Hepatic stellate cell (primary cell): ENCODE measurements at places on chromosomes 1 and 21.

GRCh38 chr1:22886211-22886610, 86.5 kb downstream of the LACTBL1 start:
- peak; percentile 73 for DNase-seq

- peak; percentile 11 for DNase-seq
Observed at GRCh38 chr21:16279731-16280581, 550.2 kb downstream of the USP25 start.

DNA sequence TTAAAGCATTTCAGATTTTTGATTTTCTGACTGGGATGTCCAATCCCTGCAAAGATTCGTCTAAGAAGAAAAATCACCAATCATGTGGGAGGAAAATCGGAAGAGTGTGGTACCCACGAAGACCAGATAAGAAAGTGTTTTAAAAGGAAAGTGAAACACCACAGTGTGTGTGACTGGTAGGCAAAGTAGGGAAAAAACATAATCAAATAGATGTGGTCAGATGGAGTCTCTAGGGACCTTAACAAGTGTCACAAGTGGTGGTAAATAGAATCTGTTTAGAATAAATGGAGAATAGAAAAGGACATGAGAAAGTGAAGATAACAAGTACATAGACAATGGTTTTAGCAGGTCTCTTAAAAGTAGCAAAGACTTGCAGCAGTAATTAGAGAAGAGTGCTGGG, 154.6 kb downstream of the SLC30A10 start:
- no peak for DNase-seq

GRCh38 chr21:24628046-24628445, 979.2 kb downstream of the MRPL39 start:
- DNase-seq: no peak

GRCh38 chr1:74343216-74343615, 108.0 kb downstream of the TNNI3K start:
- no peak for DNase-seq

- no peak for DNase-seq
Observed at GRCh38 chr1:29380532-29380931, 144.2 kb downstream of the PTPRU start.

GRCh38 chr1:244050835-244051444, at the start of gene ZBTB18:
ZBTB18 (plus strand) TSS chr1:244051283; CDS start chr1:244051432, 149 bp downstream.
- DNase-seq: peak; percentile 64

DNA sequence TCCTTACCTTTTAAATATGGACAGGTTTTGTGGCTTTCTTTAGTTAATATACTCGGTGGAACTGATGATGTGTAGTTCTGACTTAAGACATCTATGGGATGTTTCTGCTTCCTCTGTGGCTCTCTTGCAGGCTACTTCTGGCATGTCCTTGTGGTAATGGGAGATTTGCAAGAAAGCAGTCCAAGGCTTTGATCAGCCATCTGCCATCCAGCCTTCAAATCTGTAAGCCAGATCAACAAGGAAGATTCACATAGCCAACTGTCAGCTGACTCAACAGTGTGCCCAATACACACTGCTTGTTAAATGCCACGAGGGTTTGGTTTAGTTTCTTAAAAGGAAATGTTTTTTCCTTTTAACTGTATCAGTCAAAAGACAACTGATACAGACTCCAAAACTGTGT, 722.2 kb upstream of the CHRM3 start:
- DNase-seq: no peak

DNA sequence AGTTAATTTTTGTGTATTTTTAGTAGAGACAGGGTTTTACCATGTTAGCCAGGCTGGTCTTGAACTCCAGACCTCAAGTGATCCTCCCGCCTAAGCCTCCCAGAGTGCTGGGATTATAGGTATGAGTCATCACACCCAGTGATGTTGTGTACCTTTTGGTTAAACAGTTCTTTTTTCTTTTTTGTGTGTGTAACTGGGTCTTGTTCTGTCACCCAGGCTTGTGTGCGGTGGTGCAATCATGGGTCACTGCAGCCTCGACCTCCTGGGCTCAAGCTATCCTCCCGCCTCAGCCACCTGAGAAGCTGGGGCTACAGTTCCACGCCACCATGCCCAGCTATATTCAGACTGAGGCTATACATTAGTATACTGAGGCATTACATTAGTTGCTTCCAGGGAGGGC, 37.8 kb downstream of the GABPB2 start:
- DNase-seq: no peak

GRCh38 chr1:119791377-119791776, 19.9 kb downstream of the REG4 start:
- no peak for DNase-seq

GRCh38 chr1:198888379-198888943, 249.6 kb downstream of the PTPRC start:
- DNase-seq: no peak

GRCh38 chr21:22191581-22191980, 1193.4 kb downstream of the NCAM2 start:
- DNase-seq: no peak

- no peak for DNase-seq
Observed at GRCh38 chr1:86753700-86754099, 49.3 kb downstream of the SH3GLB1 start.

DNA sequence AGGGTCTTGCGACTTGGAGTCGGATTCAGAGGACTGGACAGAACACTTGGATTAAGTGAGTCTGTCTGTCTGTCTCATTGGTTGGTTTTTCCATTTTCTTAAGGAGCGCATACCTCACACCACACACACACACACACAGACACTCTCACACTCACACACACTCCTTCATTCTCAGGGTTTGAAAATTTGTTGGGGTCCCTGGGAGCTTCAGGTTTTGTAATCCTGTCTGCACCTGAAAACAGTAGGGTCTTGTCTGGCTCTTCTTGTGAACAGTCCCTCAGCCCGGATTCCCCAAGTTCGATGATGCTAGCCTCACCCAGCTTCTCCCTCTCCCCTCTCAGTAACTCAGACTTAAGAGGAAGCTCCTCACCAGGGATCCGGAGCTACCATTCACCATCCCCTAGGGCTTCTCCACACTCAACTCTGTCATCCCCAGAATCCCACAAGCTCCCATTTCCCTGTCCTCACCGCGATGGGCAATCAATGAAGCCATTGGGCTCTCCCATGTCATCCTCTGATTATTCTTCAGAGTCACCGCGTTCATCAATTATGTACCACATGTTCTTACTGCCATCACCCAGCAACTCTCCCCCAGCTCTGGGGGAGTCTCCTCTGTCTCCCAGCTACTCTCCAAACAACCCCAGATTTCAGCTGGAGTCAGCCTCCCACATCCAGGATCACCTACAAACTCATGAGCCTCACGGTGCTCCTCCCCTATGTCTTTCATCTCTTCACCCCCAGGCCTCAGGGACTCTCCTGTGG, 1530.9 kb upstream of the TPTE start:
- no peak for DNase-seq

GRCh38 chr1:66599346-66599745, 65.4 kb downstream of the SGIP1 start:
- no peak for DNase-seq

- no peak for DNase-seq
Observed at GRCh38 chr1:151990856-151991198, 2.8 kb downstream of the S100A10 start.

GRCh38 chr1:153368495-153368894, 6.9 kb downstream of the S100A12 start:
- DNase-seq: no peak

GRCh38 chr1:210125143-210125542, 107.5 kb upstream of the SERTAD4 start:
- DNase-seq: no peak

- no peak for DNase-seq
Observed at GRCh38 chr1:104648269-104648691, 898.6 kb downstream of the AMY1C start.
